ENCODE measurements at places on chromosomes 2 and 18.

GRCh38 chr2:133331436-133331835, 236.8 kb downstream of the NCKAP5 start:
- no peak for DNase-seq

DNA sequence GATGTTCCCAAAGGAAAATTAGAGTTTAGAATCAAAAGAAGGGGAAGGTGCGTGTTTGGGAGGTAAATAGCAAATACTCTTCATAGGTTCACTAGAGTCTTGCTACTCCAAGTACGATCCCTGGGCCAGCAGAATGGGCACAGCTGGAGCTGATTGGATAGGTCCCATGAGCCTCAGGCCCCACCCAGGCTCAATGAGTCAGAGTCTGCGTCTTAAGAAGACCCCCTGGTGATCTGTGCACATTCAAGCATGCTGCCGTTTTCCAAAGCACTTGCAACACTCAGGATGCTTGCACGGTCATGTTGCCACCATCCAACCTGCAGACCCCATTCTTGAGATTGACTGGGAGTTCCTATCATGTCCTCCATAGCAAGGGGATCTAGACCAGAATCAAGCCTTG, 40.5 kb downstream of the ABCG8 start:
- DNase-seq: no peak

- no peak for DNase-seq
Measured at GRCh38 chr2:43934567-43934966, 61.2 kb downstream of the LRPPRC start.

DNA sequence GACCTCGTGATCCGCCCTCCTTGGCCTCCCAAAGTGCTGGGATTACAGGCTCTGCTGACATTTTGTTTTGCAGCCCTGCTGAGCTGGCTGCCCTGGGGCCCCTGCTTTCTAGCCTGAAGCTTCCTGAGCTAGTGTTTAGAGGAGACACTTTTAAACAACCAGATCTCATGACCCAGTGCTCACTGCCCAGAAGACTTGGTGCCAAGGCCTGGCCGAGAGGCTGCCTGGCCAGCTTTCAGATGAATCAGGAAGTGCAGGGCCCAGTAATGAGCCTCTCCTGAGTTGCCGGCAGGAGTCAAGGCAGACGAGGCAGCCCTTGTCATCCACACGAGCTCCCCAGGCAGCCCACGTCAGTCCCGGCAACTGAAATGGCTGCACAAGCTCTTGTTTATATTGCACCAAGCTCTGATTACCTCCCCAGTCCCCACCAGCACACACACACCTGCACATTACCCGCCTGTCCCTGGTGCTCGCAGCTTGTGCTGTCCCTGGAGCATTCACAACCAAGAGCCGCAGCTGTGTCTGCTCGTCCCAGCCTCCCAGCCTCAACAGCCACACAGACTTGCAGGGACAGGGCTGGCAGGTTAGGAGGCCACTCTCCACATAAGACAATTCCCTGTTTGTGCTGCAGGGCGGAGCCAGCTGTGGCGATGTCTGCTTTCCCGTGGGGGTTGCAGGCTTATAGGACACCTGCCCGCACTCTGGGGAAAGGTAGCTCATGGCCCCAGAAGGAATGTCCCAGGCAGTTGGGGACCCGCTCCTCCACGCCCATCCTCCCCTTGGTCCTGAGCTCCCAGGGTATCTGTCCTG, 331.2 kb upstream of the MYT1L start:
- no peak for DNase-seq

GRCh38 chr2:165328272-165328671, 89.1 kb downstream of the SCN2A start:
- peak; percentile 6 for DNase-seq

GRCh38 chr2:159982270-159982669, 80.1 kb downstream of the PLA2R1 start:
- DNase-seq: no peak

- DNase-seq: no peak
Measured at GRCh38 chr2:173446722-173447121, 92.0 kb downstream of the CDCA7 start.

- no peak for DNase-seq
Measured at GRCh38 chr2:173978447-173978846, 13.3 kb upstream of the SP3 start.

GRCh38 chr2:24509840-24510239, 18.8 kb downstream of the NCOA1 start:
- no peak for DNase-seq

DNA sequence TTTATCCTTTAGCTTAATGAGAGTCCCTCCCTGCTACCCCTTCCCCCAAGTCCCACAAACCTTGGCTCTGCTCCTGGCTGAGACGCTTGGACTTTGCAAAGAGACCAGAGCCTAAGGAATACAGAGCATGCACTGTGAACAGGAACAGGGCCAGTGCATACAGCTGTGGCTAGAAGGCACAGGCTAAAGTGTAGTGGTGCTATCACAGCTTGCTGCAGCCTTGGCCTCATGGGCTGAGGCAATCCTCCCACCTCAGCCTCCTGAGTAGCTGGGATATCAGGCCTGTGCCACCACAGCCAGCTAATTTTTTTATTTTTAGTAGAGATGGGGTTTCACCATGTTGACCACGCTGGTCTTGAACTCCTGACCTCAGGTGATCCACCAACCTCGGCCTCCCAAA, 39.5 kb upstream of the ASXL2 start:
- no peak for DNase-seq

DNA sequence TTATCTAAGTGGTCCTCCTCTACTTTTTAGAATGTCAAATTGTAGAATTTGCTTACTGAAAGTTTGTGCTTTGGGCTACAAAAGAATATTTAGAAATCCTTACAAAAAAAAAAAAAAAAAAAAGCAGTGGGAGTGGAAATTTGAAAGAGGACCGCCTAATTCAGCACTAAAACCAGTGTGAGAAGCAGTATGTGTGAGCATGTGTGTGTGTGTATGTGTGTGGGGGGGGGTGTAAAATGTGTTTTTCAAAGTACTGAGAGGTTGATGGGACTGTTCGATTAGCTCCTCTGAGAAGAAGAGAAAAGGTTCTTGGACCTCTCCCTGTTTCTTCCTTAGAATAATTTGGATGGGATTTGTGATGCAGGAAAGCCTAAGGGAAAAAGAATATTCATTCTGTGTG, at the start of gene VIT:
Gene VIT (plus strand): TSS at position 175 of the 400 bp plus-strand sequence. CDS start 19,664 bp downstream, outside the sequence.
- no peak for DNase-seq

GRCh38 chr18:31209041-31209440, 46.4 kb upstream of the DSC1 start:
- no peak for DNase-seq

- no peak for DNase-seq
Measured at GRCh38 chr18:48994044-48994651, 43.4 kb upstream of the SMAD7 start.

GRCh38 chr2:135246711-135247270, 194.7 kb downstream of the RAB3GAP1 start:
- DNase-seq: no peak

DNA sequence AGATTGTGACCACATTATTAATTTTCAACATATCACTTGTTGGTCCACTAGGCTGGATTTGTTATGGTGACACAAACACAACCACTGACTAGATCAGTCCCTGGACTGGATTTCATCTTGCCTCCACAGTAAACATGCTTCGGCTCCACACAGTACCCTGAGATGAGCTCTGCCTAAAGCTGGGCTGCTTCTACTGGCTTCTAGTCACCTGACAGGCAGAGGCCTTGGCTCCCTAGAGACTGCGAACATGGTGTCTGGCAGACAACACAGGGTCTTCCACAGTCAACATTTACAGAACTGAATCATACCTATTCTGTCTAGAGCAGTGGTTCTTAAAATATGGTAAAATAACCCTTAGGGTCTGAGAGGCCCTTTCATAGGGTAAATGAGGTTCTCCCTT, 69.2 kb downstream of the RIT2 start:
- DNase-seq: no peak
